ENCODE measurements at places on chromosomes 3 and 15.

DNA sequence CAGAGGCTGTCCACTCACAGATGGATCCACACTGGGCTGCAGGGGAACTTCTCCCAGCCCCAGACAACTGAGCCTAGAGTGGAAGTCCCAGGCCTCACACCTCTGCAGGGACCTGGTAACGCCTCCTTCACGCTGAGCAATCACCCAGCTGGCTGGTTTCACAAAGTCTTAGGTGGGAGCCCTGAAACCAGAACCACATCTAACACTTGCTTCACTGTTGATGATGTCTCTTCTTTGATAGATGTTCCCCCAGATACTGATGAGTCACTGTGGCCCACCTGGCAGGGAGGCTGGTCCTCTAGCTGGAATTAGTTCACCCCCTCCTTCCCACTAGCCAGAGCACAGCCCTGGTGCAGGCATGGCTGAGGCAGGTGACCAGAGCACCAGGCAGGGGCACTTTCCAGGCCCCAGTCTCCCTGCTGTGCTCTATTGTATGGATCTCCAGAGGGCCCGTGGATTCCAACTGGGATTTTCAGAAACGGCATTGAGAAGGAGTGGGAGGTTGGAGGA, 33.5 kb downstream of the MYL3 start:
- no peak overlapping the region for H3K4me3 ChIP-seq
- no peak for DNase-seq
- H3K27ac ChIP-seq: no peak overlapping the region

DNA sequence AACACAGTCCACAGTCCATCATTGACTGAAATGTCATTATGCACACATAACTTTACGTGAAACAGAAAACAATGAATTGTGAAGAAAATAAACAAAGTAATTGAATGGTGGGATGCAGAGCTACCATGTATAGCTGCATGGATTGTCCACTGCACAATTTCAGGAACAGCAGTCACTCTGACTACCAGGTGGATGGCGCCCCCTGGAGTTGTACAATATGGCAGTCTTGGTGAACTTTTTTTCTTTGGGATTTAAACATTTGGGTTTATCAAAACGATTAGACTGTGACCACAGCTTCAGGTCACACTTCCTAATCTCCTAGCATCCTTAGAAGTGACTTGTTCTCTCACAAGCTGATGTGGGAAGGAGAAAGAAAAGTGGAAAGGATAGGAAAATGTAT, 48.9 kb upstream of the TCF12 start:
- no peak overlapping the region for H3K4me3 ChIP-seq
- no peaks in the 10 kb centered on the region for H3K36me3 ChIP-seq
- DNase-seq: peak; percentile 51
- H3K27ac ChIP-seq: no peak overlapping the region

GRCh38 chr3:52299879-52300611, 12.4 kb downstream of the GLYCTK start:
- H3K36me3 ChIP-seq: no peaks in the 10 kb centered on the region
- H3K4me3 ChIP-seq: no peak overlapping the region
- H3K27ac ChIP-seq: no peak overlapping the region
- peaks cover 17% of the 10 kb centered on the region for H3K4me1 ChIP-seq
- H3K27me3 ChIP-seq: no peaks in the 10 kb centered on the region

DNA sequence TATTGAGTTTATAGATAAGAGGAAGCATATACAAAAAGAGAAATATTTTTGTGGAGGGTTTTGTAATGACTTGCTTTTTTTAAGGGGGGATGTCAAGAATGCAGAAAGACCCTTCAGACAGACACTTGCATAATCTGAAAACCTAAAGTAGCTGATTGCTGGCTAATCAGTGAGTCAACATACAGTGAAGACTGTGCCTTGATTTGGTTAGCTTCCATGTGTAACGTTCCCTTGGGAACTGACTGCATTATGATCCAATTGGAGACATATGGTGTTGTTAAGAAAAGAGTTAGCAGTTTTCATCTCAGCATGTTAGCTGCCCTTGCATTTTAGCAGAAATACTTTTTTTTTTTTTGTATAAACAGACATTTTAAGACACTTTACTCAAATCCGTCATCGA, 483.2 kb downstream of the RBMS3 start:
- H3K4me3 ChIP-seq: no peak overlapping the region
- H3K36me3 ChIP-seq: no peaks in the 10 kb centered on the region
- peaks cover 30% of the 10 kb centered on the region for H3K4me1 ChIP-seq
- H3K27me3 ChIP-seq: no peaks in the 10 kb centered on the region
- H3K27ac ChIP-seq: no peak overlapping the region

DNA sequence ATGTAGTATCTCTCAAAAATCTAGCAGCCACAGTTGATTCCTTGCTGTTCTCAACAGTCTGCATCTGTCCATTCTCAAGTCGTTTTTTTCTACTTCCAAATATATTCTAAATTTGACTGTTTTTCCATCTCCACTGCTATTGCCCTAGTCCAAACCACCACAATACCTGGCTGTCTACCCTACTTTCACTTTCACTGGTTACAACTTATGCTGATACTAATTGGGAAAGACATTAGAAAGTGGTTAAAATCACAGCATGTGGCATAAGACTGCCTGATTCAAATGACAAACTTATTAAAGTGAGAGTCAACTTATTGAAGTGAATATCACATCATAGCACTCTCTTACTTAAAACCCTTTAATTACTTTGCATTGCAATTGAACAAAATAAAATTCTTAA, 72.6 kb downstream of the CHST2 start:
- H3K4me3 ChIP-seq: no peak overlapping the region
- H3K4me1 ChIP-seq: no peaks in the 10 kb centered on the region
- no peak overlapping the region for H3K27ac ChIP-seq
- H3K36me3 ChIP-seq: no peaks in the 10 kb centered on the region

GRCh38 chr3:108973019-108973418, 19.3 kb upstream of the GUCA1C start:
- no peak overlapping the region for H3K27ac ChIP-seq
- no peaks in the 10 kb centered on the region for H3K36me3 ChIP-seq
- H3K27me3 ChIP-seq: no peaks in the 10 kb centered on the region
- no peak overlapping the region for H3K4me3 ChIP-seq

DNA sequence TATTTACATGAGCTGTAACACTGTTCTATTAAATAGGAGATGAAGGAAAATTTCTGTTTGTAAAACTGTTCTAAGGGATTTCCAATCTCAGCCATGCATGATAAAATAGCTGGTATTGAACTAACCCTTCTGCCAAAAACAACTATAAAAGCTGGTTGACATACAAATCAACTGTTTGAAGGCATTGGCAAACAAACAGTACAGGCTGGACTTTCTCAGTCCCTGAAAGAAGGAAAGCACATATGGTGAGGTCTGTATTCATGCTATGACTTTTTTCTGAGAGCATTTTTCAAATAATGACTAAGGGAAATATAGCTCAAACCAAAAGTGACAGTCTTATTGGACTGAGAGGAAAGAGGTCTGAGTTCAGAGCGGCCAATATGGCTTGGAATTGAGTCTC, 117.0 kb upstream of the CCDC54 start:
- no peak for DNase-seq
- H3K36me3 ChIP-seq: no peaks in the 10 kb centered on the region
- no peak overlapping the region for H3K27ac ChIP-seq
- H3K4me3 ChIP-seq: no peak overlapping the region
- no peaks in the 10 kb centered on the region for H3K27me3 ChIP-seq
- peaks cover 15% of the 10 kb centered on the region for H3K4me1 ChIP-seq

DNA sequence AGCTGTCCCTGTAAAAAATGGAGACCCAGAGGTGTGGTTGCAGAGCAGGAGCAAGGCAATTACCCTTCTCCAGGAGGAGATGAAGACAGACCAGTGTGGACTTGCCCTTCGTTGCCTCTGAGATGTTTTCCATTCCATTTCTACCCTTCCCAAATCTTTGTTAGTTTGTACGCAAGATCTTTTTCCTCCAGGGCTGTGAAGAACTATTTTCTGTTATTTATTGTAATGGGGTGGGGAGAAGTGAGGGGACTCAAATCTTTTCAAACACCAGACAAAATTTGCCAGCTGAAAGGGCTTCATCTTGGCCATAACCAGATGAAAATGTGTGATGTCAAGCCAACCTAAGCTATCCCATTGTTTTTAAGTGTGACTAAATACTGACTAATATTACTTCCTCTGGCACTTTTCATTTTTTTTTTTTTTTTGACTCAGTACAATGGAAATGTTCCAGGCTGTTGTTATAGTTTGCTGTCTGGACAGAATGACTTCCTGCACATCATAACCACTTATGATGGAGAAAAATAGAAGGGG, 271.3 kb upstream of the TPRG1 start:
- H3K36me3 ChIP-seq: no peaks in the 10 kb centered on the region
- H3K4me1 ChIP-seq: peaks cover 25% of the 10 kb centered on the region
- no peak overlapping the region for H3K27ac ChIP-seq
- DNase-seq: no peak
- H3K4me3 ChIP-seq: no peak overlapping the region

DNA sequence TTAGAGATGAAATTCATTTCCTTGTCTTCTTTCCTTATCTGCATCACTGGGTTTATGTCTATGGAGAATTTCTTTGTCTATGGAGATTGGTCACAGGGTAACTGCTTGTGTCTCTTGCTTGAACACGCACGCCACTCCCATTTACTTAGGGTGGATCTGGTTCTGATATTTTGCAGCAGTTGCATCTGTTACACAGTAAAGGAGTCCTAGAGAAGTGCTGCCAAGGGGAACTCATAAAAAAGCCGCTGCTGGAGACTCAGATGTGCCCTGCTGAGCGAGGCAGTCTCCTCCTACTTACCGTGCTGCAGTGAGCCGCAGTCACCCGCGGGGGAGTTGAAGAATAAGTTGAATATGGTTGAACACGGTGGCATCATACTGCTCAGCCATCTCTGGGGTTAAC, 105.2 kb upstream of the KLHL25 start:
- H3K4me3 ChIP-seq: no peak overlapping the region
- H3K36me3 ChIP-seq: no peaks in the 10 kb centered on the region
- no peak overlapping the region for H3K27ac ChIP-seq
- H3K4me1 ChIP-seq: no peaks in the 10 kb centered on the region
- DNase-seq: no peak

- H3K4me1 ChIP-seq: peaks cover 34% of the 10 kb centered on the region
- peak overlapping the region; percentile 94 for H3K27ac ChIP-seq
- no peak for DNase-seq
- H3K4me3 ChIP-seq: peak overlapping the region; percentile 67
These were observed 1.9 kb upstream of the THBS1 start for GRCh38 chr15:39578851-39579486.

- no peak overlapping the region for H3K27ac ChIP-seq
- H3K4me1 ChIP-seq: no peaks in the 10 kb centered on the region
- DNase-seq: no peak
- H3K27me3 ChIP-seq: no peaks in the 10 kb centered on the region
These were observed 32.8 kb downstream of the GRIP2 start for GRCh38 chr3:14507305-14507741.

- no peaks in the 10 kb centered on the region for H3K27me3 ChIP-seq
- no peak overlapping the region for H3K4me3 ChIP-seq
- no peaks in the 10 kb centered on the region for H3K4me1 ChIP-seq
- DNase-seq: no peak
These were observed 156.1 kb upstream of the ANKRD28 start for GRCh38 chr3:15953841-15954240.

DNA sequence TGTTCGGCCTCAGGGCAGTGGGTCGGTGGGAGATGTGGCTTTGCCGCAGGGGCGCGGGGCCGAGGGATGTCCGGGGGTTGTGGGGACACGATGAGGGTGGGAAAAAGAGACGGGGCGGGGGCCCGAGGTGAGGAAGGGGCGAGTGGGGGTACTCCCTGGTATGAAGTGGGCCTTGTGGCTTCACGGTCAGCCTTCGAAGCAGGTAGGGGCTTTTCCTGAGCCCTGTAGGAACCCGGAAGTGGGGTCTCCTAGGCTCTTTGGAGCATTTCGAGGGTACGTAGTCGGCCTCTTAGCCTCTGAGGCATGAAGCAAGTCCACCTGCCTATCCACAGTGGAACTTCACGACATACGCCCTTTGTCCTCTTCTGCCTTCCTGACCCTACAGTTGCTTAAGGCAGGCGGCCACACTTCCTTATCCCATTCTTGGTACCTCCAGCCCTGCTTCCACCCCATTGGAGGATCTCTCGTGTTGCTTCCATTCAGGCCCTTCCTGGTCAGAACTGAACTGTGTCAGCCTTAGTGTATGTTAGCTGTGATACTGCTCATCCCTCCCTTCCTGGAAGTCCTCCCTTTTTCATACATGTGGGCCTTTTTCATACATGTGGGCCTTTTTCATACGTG, 389 bp downstream of the ARPC4 start:
- H3K27me3 ChIP-seq: no peaks in the 10 kb centered on the region
- H3K4me1 ChIP-seq: peaks cover 48% of the 10 kb centered on the region
- H3K4me3 ChIP-seq: peak overlapping the region; percentile 100
- peak; percentile 71 for DNase-seq
- H3K36me3 ChIP-seq: peaks cover 71% of the 10 kb centered on the region
- H3K27ac ChIP-seq: peak overlapping the region; percentile 99

DNA sequence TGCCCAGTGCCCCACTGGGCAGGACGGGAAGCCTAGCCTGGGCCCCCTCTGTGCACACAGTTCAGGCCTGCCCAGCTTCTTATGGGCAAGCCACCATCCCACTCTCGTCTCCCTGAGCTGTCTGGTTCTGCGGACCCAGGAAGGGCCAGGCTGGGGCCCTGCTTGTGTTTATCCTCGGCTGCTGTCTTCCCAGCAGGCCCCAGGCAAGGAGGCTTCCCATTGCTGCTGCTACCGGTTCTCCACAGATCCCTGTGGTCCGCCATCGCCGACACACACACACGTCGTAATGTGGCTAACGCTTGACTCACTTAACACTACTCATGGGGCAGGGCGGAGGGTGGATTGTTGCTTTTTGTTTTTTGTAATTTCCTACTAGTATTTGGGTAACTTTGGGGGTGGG, 52.4 kb upstream of the SLC6A1 start:
- no peaks in the 10 kb centered on the region for H3K4me1 ChIP-seq
- H3K36me3 ChIP-seq: no peaks in the 10 kb centered on the region
- H3K27ac ChIP-seq: no peak overlapping the region
- no peak overlapping the region for H3K4me3 ChIP-seq

- H3K27ac ChIP-seq: no peak overlapping the region
- no peaks in the 10 kb centered on the region for H3K27me3 ChIP-seq
- H3K4me3 ChIP-seq: no peak overlapping the region
- DNase-seq: no peak
- peaks cover 65% of the 10 kb centered on the region for H3K36me3 ChIP-seq
- H3K4me1 ChIP-seq: no peaks in the 10 kb centered on the region
These were observed 40.9 kb downstream of the GNB4 start for GRCh38 chr3:179410331-179410730.

All from lower lobe of right lung (tissue), 2 donors.